ENCODE measurements at places on chromosomes 6 and 20. TPM values are rescaled to one million over a fixed set of nuclear protein-coding genes. Genes with fewer than 3 reads are reported as not detected.

The HAO1 gene
- total RNA-seq = not detected

The NT5E gene
- total RNA-seq = 20.4 TPM

The PROKR2 gene
- total RNA-seq = not detected

The SEC63 gene
- 21.0 TPM for total RNA-seq

The GJA1 gene
- 50.3 TPM for total RNA-seq

The KHDC3L gene
- total RNA-seq = not detected

The RBM24 gene
- total RNA-seq = 11.4 TPM

The RAET1L gene
- total RNA-seq = 0.47 TPM

The CCN5 gene
- total RNA-seq = 38.0 TPM

The FAM162B gene
- 0.15 TPM for total RNA-seq

The TPMT gene
- 6.3 TPM for total RNA-seq

The TRIM15 gene
- not detected for total RNA-seq

The PPIL6 gene
- 2.3 TPM for total RNA-seq

The OR2B3 gene
- not detected for total RNA-seq

The BFSP1 gene
- 6.0 TPM for total RNA-seq

The HCK gene
- 0.08 TPM for total RNA-seq

The SUN5 gene
- not detected for total RNA-seq

The CDC25B gene
- total RNA-seq = 207 TPM

The SLC35D3 gene
- 0.07 TPM for total RNA-seq

The OR2J3 gene
- total RNA-seq = not detected

The GSTA2 gene
- not detected for total RNA-seq

The HLA-DQA1 gene
- not detected for total RNA-seq

The FAM217A gene
- not detected for total RNA-seq

The GPR63 gene
- total RNA-seq = 0.64 TPM

The ZNF334 gene
- total RNA-seq = not detected

The SLC32A1 gene
- total RNA-seq = not detected

The LRFN2 gene
- total RNA-seq = not detected

The XRN2 gene
- total RNA-seq = 121 TPM

The VNN1 gene
- total RNA-seq = 0.06 TPM

The RALY gene
- 152 TPM for total RNA-seq

The ADTRP gene
- total RNA-seq = 1.0 TPM

The NOX3 gene
- not detected for total RNA-seq

The SIRPB2 gene
- total RNA-seq = not detected

The CITED2 gene
- 25.0 TPM for total RNA-seq

The TMEM244 gene
- total RNA-seq = not detected

The SAPCD1 gene
- total RNA-seq = 3.7 TPM

The TPD52L1 gene
- total RNA-seq = 43.8 TPM

The SNPH gene
- total RNA-seq = 3.7 TPM

The NNAT gene
- not detected for total RNA-seq

The PAX1 gene
- not detected for total RNA-seq

The PTPRT gene
- total RNA-seq = not detected

The OR2H1 gene
- total RNA-seq = not detected

The CST4 gene
- not detected for total RNA-seq

The JPH2 gene
- 0.88 TPM for total RNA-seq

The RBBP8NL gene
- total RNA-seq = 0.13 TPM

The ULBP2 gene
- 4.2 TPM for total RNA-seq

The TFB1M gene
- total RNA-seq = 8.5 TPM

The OR12D3 gene
- not detected for total RNA-seq

The EEF1E1 gene
- 57.5 TPM for total RNA-seq

The ARMH2 gene
- not detected for total RNA-seq

The PLTP gene
- 1.3 TPM for total RNA-seq

The PTGIS gene
- not detected for total RNA-seq

The STX11 gene
- total RNA-seq = 1.8 TPM

The GPX5 gene
- not detected for total RNA-seq

The LTA gene
- 0.10 TPM for total RNA-seq

Data from A549 treated with RU486 at 1 μM for 4 hours (cell line).